ENCODE measurements at places on chromosomes 12 and 14. TPM values are rescaled to one million over a fixed set of nuclear protein-coding genes. Genes with fewer than 3 reads are reported as not detected.

DNA sequence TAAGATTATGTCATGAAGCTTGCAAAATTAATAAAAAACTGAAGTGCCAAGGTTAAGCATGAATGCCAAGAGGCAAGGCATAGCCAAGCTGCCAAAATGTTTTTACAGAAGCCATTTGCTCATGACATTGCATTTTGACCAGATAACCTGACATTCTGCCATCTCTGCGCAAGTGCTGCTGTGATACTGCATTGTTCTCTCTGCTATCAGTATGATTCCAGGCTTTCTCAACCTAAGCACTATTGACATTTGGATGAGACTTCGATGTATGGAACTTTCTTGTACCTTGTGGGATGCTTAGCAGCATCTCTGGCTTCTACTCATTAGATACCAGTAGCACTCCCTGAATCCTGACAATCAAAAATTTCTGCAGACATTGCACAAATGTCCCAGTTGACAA lies 139.2 kb downstream of the RASSF9 start:
- H3K4me3 ChIP-seq: no peak overlapping the region
- no peaks in the 10 kb centered on the region for H3K36me3 ChIP-seq
- DNase-seq: no peak
- no peaks in the 10 kb centered on the region for H3K27me3 ChIP-seq
- no peaks in the 10 kb centered on the region for H3K4me1 ChIP-seq

The DNAH10 gene
- total RNA-seq: 0.28 TPM

DNA sequence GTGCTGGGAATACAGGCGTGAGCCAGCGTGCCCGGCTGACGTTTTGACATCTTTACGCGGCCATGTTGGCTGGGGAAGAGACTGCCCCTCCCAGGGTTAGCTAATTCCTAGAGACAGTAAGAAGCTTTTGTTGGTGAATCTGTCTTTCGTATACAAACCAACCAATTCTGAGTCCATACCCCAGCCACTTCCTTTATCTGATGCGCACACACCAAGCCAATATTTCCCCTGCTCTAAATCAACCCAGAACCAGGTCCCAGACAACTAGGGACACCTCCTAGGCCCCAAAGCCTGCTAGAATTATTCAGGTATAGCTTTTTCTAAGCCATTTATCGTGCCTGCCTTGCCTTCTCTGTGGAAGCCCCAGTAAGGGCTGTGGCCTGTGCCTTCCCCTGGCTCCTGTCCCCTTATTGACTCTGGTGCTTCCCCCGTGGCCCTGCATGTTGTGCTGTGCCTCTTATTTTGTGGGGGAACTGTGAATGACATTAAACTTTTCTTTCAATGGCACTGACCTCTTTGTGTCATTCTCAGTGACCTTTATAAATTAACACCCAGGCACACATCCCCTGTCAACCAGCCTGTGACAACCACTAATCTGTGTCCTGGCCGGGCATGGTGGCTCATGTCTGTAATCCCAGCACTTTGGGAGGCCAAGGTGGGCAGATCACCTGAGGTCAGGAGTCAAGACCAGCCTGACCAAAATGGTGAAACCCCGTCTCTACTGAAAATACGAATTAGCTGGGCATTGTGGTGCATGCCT lies 10.7 kb upstream of the EVL start:
- H3K27me3 ChIP-seq: no peaks in the 10 kb centered on the region
- H3K4me3 ChIP-seq: no peak overlapping the region
- no peaks in the 10 kb centered on the region for H3K36me3 ChIP-seq

GRCh38 chr14:60350366-60350720 lies 101.3 kb downstream of the PPM1A start:
- H3K36me3 ChIP-seq: no peaks in the 10 kb centered on the region
- DNase-seq: no peak
- H3K27me3 ChIP-seq: no peaks in the 10 kb centered on the region
- no peak overlapping the region for H3K4me3 ChIP-seq
- no peaks in the 10 kb centered on the region for H3K4me1 ChIP-seq

The TSHR gene
- total RNA-seq: not detected

DNA sequence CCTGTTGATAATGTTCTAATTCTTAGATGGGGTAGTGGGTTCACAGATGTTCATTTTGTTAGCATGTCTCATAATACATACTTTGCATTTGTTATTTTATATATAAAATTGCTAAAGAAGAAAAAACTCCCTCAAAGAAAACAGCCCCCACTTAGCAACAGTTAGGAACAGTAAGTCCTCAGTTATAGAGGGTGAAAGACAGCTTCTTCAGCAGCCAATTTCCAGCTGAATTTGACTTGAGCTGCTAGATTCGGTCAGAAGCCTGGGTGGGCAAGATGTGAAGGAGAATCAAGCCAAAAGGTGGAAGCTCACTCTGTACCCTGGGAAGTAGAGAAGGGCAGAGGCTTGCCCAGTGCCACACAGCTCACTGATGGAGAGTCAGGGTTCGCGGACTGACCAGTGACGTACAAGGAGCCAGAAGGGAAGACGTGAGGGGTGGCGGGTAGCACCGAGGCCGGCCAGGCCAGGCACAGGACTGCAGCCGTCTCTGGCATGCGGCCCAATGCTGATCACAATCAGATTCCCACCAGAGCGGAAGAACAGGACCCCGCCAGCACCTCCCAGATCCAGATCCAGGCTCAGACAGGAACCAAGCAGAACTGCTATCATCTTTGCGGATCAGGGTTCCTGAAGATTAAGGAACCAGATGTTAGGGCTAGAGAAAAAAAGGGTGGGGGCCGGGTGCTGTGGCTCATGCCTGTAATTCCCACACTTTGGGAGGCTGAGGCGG lies 30.4 kb upstream of the VWF start:
- no peaks in the 10 kb centered on the region for H3K4me1 ChIP-seq
- no peaks in the 10 kb centered on the region for H3K36me3 ChIP-seq
- H3K27me3 ChIP-seq: no peaks in the 10 kb centered on the region

DNA sequence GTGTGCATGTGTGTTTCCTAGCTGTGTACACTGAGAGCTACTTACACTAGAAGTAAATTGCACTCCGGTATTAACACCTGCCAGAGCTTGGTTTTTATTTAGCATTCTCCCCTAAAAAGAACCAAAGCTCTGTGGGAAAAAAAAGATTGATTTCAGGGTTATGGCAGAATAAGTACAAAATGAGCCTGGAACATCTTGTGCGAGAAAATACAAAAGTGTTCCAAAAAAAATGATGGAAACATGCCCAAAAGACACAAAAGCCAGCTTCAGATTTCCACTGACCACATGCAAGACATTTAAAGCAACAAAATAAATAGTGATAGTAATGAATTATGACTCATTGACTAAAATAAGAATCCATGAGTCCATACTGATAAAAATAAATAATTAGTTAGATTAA lies 188.3 kb downstream of the GXYLT1 start:
- no peaks in the 10 kb centered on the region for H3K27me3 ChIP-seq
- H3K27ac ChIP-seq: no peak overlapping the region
- H3K36me3 ChIP-seq: no peaks in the 10 kb centered on the region
- DNase-seq: no peak

The CLEC4E gene
- not detected for total RNA-seq

The DIO3 gene
- not detected for total RNA-seq

GRCh38 chr12:129771238-129771637 lies 132.6 kb downstream of the TMEM132D start:
- no peak for DNase-seq
- no peak overlapping the region for H3K27ac ChIP-seq
- H3K27me3 ChIP-seq: no peaks in the 10 kb centered on the region
- no peaks in the 10 kb centered on the region for H3K4me1 ChIP-seq
- no peak overlapping the region for H3K4me3 ChIP-seq

DNA sequence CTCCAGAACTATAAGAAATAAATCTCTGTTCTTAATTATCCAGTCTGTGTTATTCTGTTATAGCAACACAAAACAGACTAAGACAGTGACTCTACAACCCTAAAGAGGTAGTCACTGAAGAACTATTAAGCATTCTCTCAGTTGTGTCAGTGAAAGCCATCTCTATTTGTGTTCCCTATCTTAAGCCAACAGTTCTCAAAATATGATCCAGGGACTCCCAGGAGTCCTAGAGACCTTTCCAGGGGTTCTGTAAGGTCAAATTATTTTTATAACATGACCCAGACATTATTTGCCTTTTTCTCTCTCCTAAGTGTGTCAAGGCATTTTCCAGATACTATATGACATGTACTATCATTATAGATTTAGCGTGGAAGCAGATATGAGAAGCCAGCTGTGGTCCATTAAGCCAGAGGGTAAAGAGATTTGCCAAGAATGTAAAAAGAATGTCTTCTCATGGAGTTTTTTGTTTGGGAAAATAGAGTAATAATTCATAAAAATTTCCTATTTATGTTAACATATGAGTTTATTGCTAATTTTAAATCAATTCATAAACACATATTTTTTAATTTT lies 315.8 kb downstream of the RGS6 start:
- no peaks in the 10 kb centered on the region for H3K36me3 ChIP-seq
- no peaks in the 10 kb centered on the region for H3K4me1 ChIP-seq
- no peak overlapping the region for H3K27ac ChIP-seq
- no peak for DNase-seq
- no peak overlapping the region for H3K4me3 ChIP-seq

DNA sequence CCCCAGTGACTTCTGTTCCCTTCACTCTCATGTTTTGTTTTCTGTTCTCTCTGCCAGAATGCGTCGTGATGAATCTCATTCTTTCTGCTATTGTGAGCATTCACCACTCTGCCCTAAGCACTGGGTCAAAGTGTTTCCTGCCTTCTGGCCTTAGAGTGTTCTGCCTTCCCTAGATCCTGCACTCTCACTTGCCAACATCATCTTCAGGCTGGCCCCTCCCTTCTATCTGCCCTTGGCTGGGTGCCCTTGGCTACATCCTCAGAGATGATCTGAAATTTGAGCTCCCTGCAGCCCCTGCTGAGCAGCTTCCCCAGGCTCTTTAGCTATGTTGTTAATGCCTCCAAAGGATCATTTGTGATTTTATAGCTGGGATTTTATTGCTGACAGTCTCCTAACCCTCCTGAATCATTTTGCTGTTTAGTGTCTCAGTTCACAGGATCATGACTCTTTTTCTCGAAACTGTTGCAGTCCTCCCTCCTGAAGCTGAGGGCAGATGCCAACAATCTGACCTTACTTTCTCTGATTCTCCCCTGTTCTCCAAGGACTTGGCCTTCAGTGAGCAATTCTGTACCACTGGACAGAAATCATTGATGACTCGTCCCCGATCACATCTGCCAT lies 4.5 kb downstream of the DHRS2 start:
- H3K4me1 ChIP-seq: no peaks in the 10 kb centered on the region
- H3K27ac ChIP-seq: no peak overlapping the region
- no peak overlapping the region for H3K4me3 ChIP-seq
- no peaks in the 10 kb centered on the region for H3K36me3 ChIP-seq
- no peak for DNase-seq
- no peaks in the 10 kb centered on the region for H3K27me3 ChIP-seq

GRCh38 chr12:5485454-5485853 lies 53.5 kb downstream of the NTF3 start:
- DNase-seq: no peak
- no peak overlapping the region for H3K27ac ChIP-seq
- no peaks in the 10 kb centered on the region for H3K4me1 ChIP-seq
- H3K27me3 ChIP-seq: no peaks in the 10 kb centered on the region
- no peak overlapping the region for H3K4me3 ChIP-seq

GRCh38 chr12:22518998-22519397 lies 25.3 kb downstream of the C2CD5 start:
- peaks cover 35% of the 10 kb centered on the region for H3K36me3 ChIP-seq
- no peak overlapping the region for H3K4me3 ChIP-seq
- H3K27me3 ChIP-seq: no peaks in the 10 kb centered on the region
- H3K27ac ChIP-seq: no peak overlapping the region
- DNase-seq: no peak

The FAM90A1 gene
- not detected for total RNA-seq

GRCh38 chr12:47686645-47687240 lies 19.1 kb downstream of the RPAP3 start:
- H3K4me1 ChIP-seq: no peaks in the 10 kb centered on the region
- no peak overlapping the region for H3K4me3 ChIP-seq
- no peaks in the 10 kb centered on the region for H3K27me3 ChIP-seq
- no peak for DNase-seq

DNA sequence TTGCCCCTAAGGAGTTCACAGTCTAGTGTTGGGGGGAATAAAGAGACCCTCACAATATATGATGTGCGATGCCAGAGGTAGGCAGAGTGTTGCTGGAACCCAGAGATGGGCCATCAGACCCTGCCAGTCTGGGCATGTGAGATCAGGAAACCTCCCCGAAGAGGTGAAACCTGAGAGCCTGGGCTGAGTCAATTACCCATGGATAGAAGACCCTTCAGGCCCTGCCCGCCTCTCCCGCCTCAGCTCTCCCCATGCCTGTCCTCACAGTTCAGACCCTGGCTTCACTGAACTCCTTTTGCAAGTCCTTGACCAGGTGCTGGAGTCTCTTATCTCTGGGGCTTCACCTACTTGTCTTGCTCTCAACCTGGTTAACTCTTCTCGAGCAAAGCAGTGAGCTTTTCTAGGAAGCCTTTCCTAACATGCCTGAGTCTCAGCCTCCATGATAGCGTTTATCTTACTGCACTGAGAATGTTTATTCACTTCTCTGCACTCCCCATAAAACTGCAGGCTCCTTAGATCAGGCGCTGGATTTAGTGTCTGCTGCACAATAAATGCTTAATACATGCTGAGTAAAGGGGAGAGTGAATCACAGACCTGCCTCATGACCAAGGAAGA lies 19.6 kb downstream of the ALDH1L2 start:
- H3K27ac ChIP-seq: no peak overlapping the region
- H3K27me3 ChIP-seq: no peaks in the 10 kb centered on the region
- no peaks in the 10 kb centered on the region for H3K36me3 ChIP-seq
- no peak overlapping the region for H3K4me3 ChIP-seq

The LMO3 gene
- total RNA-seq: 7.2 TPM

DNA sequence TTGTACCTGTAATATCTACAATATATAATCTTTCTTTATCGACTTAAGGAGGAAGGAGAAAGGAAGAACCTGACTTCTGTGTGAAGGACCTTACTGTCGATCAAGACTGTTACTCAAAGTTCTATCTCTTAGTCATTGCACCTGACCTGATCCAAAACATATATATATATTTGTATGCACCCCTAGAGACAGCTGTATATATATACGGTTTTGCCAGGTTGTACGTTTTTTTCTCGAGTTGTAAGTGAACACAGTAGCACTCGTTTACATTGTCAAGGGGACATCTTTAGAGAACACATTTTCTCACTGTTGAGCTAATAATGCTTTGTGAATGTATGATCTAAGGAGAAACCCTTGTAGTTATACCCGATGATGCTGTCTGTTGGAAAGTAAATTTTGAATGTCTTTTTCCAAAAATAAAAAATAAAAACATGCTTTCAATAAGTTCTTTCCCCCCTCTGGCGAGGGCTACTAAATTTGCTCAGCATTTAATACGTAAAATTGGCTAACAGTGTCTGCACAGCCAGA lies 536 bp upstream of the SLC35E3 start:
- DNase-seq: no peak
- H3K36me3 ChIP-seq: no peaks in the 10 kb centered on the region
- H3K4me1 ChIP-seq: no peaks in the 10 kb centered on the region
- peak overlapping the region; percentile 81 for H3K4me3 ChIP-seq

DNA sequence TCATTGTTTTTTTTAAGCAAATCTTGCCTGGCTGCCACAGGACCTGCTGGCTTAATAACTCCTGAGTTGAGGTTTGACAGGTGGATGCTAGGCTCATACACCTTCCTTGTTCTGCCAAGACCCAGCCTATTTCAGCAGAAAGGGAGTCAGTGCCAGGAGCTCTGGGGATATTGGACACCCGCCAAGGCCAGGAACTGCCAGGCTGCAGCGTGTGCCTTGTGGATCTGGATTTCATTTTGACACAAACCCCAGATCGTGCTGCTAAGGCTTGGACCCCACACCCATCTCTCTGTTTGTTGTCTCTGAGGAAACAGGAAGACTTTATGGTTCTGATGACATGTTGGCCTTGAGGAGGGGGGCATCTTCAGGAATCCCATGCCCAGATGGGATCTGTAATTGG lies 44.4 kb upstream of the PRIMA1 start:
- no peak overlapping the region for H3K27ac ChIP-seq
- H3K27me3 ChIP-seq: no peaks in the 10 kb centered on the region
- H3K4me3 ChIP-seq: no peak overlapping the region
